ENCODE measurements at places on chromosomes 2 and 18.

GRCh38 chr2:191184457-191184856, 33.7 kb upstream of the STAT4 start:
- DNase-seq, result no peak

DNA sequence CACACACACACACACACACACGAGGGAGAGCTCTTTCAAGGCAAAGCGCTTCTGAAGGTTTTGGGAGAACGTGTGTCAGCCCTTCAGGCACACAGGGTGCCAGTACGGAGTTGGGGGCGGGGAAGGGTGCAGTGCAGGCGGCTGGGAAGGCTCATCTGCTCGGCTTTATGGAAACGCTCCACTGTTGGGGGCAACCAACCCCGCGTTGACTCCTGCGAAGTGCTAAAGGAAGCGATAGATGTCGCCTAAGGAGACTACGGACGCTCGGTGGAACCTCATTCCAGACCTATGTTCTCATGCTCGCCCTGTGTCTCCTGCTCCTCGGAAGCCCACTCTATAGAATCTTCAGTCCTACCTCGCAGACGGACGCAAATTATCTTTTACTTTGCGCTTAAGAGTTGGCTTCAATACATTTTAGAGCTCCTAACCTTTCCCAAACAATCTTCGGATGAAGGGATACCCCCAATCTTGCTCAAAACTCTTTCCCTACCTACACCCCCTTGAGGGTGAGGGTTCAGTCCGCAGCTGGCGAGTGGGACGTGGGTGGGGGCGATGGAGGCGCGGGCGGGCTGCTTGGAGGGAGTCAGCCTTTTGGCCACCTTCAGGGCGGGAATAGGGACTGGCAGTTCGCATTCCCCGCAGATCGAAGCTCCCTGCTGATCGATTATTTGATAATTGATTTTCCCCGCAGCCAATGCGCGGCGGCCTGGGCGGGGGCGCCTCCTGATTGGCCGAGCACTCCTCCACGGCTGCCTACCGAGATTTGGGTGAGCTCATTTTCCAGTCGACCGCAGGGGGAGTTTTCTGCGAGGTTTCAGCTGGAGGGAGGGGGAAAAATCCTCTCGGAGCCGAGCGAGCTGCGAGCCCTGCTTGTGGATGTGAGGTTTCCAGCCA, 1.9 kb upstream of the MEIS1 start:
- peak; percentile 92 for DNase-seq

DNA sequence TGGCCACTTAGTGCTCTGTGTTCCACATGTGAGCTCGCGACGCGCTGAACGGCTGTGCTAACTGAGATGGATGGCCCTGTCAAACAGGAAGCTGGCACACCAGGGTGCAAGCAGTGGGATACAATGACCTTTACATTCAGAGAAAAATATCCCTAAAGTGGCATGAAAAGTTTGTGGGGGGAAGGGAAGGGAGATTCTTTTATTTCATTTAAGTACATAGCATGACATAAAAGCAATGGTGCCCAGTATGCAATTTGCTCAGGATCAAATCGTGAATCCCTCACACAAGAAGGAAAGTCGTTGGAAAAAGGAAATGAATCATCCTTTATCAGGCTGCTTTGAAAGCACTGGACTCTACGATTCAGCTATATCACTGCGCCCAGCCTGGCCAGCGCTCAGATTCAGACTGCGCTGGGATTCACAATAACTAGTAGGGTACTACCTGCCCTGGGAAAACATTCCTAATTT, 26.0 kb downstream of the SATB2 start:
- DNase-seq, result no peak

DNA sequence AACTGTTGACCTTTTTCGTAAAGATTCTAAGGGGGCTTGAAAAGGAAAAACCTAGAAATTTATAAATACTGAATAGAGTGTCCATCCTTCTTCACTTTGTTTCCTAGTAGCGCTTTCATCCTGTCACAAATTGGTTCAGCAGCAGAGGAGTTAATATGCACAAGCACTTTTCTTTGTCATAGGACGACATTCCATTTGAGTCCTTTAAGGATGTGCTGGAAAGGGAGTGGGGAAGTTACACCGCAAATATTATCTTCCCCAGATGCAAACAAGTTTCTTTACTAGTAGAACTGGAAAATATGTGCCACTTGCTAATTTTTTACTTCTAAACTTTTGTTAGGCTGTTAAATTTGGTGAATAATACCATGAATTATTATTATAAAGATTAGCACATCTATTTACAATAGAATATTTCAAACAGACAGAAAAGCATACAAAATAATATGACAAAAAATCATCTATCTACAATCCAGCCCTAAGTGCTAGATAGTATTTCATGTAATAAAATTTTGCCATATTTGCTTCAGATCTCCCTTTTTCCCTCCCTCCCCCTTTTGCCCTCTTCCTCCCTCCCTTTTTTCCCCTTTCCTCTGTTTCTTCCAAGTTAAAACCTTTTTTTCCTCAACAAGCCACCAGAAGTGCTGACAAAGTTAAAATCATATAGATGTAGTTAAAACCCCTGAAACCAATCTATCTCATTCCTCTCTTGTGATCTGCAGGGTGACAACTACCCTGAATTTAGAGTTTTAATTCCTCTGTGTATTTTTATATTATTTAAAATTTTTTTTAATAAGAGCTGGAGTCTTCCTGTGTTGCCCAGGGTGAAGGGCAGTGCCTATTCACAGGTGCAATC, 50.5 kb upstream of the MAP4K3 start:
- no peak for DNase-seq

DNA sequence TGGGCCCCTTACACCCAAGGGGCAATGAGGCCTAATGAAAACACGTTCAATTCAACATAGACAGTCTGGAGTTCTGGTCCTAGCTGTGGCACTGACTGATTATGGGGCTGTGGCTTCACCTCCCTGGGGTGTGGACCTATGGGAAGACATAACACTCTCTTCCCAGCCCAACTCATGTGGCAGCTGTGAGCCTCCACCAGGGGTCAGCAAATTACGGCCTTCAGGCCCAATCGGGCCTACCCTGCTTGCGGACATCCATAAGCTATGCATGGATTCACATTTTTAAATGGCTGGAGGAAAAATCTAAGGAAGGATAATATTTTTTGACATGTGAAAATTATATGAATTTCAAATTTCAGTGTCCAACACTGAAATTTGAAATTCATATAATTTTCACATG, 101.3 kb downstream of the LOXHD1 start:
- no peak for DNase-seq

- DNase-seq, result no peak
These were observed 25.3 kb downstream of the NRXN1 start for GRCh38 chr2:51006641-51007040.

DNA sequence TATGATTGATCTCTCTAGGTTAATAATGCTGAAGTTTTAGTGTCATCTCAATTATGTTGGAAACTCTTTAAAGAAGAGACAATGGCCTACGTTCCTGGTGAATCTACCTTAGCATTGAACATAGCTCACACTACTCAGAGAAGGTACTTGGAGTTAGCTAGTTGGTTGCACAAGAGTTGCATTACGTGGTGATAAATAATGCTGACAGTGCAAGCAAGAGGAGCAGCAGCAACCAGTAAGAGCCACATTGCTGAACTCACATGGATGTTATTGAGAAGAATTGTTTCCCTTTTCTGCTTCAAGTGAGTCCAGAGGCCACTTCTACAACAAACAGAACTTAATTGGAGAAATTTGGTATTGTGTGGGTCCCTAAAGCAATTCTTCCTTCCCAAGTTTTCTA, 737.1 kb downstream of the TDRD15 start:
- DNase-seq, result no peak

GRCh38 chr18:76364282-76365259, 130.5 kb downstream of the ZNF516 start:
- no peak for DNase-seq

- no peak for DNase-seq
These were observed 385.4 kb upstream of the PKDCC start for GRCh38 chr2:41662461-41662860.

DNA sequence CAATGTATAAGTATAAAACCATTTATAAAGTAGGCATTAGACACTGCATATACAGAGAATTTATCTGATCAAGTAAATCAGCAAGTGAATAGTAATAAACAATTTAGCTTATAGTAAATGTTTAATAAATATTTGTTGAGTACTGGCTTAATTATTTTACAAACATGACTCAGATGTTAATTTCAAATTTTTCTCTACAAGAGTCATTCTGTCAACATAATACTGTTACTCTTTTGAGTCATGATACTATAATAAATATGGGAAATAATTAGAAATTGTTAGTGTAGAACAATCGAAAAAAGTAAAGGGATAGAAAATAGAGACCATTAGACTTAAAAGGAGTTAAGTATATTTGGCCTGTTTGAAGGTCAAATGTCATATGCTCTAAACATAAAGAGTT, 133.6 kb upstream of the MC4R start:
- DNase-seq, result peak; percentile 10

DNA sequence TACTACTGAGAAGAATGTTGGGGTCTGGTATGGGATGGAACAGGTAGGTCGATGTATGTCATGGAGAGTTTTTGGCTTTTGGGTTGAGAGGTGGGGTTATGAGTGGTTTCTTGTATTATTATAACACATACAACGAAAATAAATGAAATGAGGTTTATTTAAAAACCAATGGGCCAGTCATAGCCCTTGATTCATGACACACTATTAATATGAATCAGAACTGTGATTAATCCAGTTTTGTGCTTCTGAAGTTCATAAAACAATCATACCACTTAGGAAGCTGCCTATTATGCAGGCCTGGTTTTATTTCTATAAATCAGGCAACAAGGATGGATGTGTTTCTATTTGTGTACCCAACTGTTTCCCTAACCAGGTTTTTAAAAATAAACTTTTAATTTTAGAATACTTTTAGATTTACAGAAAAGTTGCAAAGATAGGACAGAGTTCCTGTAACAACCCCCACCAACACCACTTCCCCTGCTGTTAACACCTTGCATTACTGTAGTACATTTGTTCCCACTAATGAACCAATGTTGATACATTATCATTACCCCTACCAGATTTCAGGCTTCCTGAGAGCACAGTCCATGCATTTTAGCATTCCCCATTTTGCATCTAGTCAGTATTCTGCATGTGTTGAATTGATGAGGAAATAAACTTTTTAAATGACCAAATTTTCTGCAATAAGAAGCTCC, 37.5 kb upstream of the NCOA1 start:
- no peak for DNase-seq

- DNase-seq, result no peak
These were observed 18.3 kb upstream of the SMAD4 start for GRCh38 chr18:51011709-51012108.

DNA sequence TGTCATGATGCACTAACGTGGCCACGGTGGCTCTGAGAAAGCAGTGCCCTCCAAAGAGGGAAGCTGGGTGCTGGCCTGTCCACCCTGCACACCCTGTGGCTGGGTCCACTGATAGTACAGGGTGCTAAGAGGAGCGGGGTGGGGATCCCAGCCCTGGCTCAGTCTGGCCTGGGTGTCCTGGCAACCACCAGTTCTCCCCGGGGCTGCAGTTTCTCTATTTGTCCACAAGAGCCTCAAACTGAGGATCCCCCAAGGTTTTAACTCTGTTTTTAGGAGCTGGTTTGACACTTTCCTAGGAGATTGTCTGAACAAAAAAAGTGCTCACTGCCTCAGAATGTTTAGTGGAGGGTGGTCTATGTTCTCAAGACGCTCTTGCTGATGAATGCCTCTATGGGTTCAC, 29.0 kb downstream of the EDAR start:
- no peak for DNase-seq

DNA sequence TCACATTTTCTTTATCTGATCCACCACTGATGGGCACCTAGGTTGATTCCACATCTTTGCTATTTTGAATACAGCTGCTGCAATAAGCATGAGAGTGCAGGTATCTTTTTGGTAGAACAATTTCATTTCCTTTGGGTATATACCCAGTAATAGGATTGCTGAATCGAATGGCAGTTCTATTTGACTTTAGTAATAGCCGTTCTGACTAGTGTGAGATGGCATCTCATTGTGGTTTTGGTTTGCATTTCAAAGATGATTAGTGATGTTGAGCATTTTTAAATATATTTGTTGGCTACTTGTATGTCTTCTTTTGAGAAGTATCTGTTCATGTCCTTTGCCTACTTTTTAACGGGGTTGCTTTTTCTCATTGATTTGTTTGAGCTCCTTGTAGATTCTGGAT, 72.3 kb downstream of the CCDC138 start:
- DNase-seq, result no peak

- peak; percentile 66 for DNase-seq
These were observed 37.2 kb upstream of the CFAP36 start for GRCh38 chr2:55482186-55482884.

DNA sequence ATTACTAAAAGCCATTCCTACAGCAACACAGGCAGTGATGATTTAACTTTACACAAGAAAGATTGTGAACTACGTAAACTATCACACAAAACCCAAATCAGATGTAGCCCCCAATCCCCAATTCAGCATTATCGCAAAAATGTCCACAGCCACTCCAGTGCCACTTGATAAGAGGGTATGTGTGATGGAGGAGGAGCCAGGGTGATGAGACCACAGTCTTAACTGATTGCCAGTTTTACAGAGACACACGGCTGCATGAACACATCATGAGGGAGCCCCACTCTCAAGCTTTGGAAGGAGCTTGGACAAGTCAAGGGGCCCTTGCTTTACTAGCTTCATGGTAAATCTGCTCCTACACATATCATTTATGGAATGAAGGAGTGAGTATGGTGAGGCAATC, 116.0 kb downstream of the FAM161A start:
- DNase-seq, result no peak

DNA sequence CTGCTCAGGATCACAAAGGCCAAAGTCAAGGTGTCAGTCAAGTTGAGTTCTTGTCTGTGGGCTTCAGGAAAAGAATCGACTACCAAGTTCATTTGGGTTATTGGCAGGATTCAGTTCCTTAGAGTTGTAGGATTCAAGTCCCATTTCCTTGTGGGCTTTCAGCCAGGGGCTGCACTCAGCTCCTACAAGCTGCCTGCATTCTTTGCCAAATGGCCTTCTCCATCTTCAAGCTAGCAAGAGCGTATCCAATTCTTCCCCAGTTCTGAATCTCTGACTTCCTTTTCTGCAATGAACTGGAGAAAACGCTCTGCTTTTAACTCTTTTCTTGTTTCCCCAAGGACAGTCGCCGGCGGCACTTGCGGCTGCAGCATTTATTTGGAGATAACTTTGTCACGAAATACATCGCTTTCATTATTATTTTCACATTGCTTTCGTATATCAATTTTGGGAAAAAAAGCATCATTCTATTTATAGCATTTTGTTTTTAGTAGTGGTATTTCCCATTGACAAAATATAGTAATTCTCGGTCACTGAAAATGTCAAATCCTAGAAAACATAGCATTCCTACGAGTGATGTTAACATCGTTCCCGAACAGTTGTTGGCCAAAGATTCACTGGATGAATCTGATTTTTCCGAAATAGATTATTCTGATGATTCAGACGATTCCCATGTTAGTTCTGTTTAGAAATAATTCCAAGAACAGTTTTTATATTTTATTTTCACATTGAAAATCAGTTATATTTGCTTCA, 59.6 kb upstream of the SERPINE2 start:
- no peak for DNase-seq
